Astrocyte (in vitro differentiated cells and primary cell): ENCODE measurements at places on chromosomes 16 and 17.

GRCh38 chr17:1325766-1326165 lies 46.3 kb downstream of the TRARG1 start:
- DNase-seq = no peak

- peak; percentile 21 for DNase-seq
These were observed 12.5 kb upstream of the C1QTNF8 start for GRCh38 chr16:1108299-1109252.

GRCh38 chr17:72117535-72118334 lies 3.1 kb upstream of the SOX9 start:
- no peak for DNase-seq

- DNase-seq = peak; percentile 4
These were observed 854.1 kb downstream of the KCNJ2 start for GRCh38 chr17:71023249-71024030.

DNA sequence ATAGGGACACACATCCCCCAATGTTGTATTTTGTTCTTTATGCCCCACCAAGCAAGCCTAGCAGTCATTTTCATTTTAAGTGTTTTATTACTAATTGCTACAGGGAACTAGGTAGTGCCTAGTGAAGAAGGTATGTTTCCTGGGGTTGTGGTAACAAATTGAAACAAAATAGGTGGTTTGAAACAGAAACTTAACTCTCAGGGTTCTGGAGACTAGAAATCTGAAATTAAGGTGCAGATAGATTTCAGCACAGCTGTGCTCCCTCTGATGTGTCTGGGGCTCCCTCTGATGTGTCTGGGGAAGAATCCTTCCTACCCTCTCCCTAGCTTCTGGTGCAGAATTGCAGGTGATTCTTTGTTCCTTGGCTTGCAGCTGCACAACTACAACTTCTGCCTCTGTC lies 390.1 kb downstream of the ZFHX3 start:
- DNase-seq = no peak

GRCh38 chr16:84561291-84561690 lies 56.6 kb downstream of the COTL1 start:
- no peak for DNase-seq

- DNase-seq = no peak
These were observed 14.3 kb upstream of the ARL4D start for GRCh38 chr17:43384476-43384862.

- DNase-seq = no peak
These were observed 25.8 kb downstream of the LITAF start for GRCh38 chr16:11560701-11561453.

DNA sequence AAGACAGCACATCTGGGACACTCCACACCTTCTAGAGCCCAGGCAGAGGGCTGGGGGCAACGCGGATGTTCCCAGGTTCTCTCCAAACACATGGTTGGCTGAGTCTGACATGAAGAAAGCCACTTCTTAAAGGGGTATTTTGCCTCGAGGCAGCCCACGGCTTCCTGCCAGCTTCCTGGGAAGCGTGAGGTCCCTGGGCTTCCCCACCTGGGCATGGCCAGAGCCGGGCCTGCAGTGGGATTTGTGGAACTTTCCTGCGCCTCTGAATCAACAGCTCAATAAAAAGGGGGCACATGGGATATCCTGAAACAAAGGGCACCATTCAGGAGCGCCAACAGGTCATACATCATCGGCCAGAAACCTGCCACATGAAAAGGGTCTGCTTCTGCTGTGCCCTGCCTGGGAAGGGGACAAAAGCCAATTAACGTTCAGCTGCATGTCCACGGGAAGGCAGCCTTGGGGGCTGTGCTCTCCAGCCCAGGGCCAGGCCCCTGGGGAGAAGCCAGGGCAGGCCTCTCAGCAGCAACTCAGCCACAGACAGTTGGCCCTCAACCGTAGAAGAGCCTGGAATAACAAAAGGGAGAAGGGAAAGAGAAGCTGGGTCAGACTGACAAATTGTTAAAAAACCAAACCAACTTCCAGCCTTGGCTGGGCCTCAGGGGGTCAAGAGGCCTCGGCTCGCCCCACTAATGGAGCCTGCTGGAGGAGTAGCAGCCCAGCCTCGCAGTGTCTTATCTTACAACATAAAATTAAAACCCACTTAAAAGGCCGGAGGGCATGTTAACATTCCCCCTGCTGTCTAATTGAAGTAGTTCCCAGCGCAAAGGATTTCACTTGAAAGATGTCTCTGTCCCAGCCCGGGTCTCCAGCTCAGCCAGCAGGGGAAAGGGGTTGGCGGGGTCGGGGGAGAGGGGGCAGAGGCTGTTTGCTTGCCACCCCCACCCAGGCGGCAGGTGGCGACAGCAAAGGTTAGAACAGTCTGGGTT lies 34.2 kb downstream of the TBX4 start:
- no peak for DNase-seq

- DNase-seq = no peak
These were observed 7.9 kb downstream of the ENGASE start for GRCh38 chr17:79082311-79083190.

DNA sequence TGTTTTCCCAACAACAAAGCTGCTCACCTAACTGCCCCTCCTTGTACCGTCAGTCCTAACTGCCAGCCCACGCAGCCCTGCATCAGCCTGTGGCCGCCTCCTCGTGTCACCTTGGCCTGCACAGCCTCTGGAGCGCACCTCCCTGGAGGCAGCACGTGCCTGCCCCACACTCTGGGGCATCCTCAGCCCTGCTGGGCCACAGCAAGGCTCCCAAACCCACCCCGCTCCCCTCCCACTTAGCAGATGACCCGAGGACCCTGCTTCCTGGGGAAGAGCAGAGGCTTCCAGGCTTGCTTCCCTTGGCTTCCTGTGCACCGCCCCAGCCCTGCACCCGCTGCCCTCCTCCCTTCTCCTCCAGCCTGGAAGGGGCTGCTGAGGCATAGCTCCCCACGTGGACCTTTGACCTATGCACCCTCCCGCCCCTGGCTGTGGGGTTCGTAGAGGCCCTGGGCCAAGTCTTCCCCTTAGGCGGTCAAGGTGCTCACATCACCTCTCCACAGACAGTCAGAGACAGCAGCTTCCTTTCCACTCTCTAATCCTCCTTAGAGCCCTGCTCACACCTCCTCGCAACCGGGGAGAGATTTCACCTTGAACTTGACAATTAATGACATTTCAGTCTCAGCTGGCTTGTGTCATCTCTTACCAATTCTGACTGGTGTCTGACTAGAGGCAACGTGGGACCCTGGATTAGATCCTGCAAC lies 115.0 kb downstream of the MGAT5B start:
- no peak for DNase-seq

GRCh38 chr16:11668623-11669379 lies 546 bp downstream of the SNN start:
- no peak for DNase-seq

- DNase-seq = peak; percentile 86
These were observed 116.6 kb upstream of the C17orf78 start for GRCh38 chr17:37259030-37259735.

GRCh38 chr17:3904501-3904900 lies 11.6 kb upstream of the CAMKK1 start:
- no peak for DNase-seq

DNA sequence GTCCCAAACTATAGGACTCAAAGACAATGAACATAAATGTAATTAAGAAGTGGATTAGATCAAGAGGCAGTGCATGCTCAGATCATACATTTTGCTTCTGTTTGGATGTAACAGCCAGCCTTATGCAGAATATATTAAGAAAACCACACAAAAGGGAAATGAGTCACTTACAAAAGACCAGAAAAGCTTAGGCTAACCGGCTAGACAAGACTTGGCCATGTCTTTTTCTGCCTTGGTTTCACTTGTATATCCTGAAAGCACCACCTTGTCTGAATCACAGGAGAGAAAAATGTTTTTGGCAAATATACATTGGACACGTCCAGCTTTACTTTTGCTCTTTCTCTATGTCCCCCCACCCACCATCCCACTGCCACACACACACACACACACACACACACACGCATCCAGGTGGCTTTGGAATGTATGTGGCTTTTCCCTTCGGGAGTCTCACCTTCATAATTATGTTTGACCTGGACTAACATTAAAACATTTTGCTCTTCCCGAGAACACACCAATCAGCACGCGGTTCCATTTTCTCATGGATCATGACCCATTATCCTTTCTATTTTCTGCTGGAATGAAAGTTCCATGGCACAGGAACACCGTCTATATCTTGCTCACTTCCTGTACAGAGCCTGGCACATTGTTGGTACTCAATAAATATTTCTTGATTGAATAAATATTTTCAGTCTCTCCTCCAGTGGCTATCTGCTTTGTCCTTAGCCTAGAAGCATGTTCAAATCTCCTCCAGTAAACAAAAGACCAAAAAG lies 64.6 kb downstream of the CDK5R1 start:
- peak; percentile 80 for DNase-seq

DNA sequence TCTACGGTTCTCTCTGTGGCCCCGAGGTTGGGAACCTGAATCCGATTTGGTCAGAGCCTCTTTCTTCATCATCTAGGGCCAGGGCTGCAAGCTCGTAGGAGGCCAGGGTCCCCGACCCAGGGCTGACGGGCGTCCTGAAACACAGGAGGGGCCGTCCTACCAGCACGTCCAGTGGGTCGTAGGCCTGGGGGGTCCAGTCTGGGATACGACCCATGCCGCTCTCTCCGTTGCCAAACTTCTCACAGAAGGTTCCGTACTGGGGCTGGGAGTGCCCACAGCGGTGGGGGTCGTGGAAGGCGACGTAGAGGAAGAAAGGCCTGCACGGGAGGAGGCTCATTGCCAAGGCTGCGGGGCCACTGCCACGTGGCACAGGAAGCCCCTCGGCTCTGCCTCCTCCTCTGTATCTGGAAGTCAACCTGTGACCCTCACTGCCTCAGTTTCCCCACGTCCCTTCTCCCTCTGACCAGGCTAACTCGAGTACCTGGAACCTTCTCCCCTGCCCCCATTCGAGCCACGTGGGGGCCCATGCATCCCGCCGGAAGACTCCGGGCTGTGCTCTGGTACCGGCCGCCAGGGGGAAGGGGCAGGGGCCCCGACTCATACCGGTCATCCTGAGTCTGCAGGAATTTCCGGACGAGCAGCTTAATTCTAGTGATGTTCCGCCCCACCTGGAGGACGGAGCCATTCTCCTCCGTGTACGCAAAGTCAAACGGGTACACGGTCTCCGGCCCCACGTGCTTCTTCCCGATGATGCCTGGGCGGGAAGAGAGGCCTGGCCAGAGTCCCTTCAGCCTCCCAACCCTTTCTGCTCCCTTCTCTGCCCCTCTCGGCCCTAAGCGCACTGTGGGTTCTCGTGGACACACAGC lies 5.9 kb downstream of the SGSH start:
- no peak for DNase-seq

GRCh38 chr17:79777894-79778503 lies at the start of gene CBX2:
Gene CBX2 (plus strand): TSS chr17:79778148. CDS start chr17:79778236, 88 bp downstream.
- peak; percentile 32 for DNase-seq

- no peak for DNase-seq
These were observed 9.8 kb upstream of the SLC6A2 start for GRCh38 chr16:55645986-55646385.

- no peak for DNase-seq
These were observed 322.0 kb downstream of the MAF start for GRCh38 chr16:79278506-79278905.

DNA sequence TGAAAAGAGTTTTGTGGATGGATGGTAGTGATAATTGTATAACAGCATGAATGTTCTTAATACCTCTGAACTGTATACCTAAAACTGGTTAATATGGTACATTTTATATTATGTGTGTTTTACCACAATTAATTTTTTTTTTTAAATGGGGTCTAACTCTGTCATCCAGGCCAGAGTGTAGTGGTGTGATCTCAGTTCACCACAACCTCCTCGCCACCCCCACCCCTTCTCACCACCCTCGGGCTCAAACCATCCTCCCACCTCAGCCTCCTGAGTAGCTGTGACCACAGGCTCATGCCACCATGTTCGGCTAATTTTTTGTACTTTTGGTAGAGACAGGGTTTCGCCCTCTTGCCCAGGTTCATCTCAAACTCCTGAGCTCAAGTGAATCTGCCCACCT lies 123.2 kb downstream of the CDRT15L2 start:
- no peak for DNase-seq

- DNase-seq = peak; percentile 52
These were observed 27.5 kb downstream of the CEP295NL start for GRCh38 chr17:78875363-78876093.

DNA sequence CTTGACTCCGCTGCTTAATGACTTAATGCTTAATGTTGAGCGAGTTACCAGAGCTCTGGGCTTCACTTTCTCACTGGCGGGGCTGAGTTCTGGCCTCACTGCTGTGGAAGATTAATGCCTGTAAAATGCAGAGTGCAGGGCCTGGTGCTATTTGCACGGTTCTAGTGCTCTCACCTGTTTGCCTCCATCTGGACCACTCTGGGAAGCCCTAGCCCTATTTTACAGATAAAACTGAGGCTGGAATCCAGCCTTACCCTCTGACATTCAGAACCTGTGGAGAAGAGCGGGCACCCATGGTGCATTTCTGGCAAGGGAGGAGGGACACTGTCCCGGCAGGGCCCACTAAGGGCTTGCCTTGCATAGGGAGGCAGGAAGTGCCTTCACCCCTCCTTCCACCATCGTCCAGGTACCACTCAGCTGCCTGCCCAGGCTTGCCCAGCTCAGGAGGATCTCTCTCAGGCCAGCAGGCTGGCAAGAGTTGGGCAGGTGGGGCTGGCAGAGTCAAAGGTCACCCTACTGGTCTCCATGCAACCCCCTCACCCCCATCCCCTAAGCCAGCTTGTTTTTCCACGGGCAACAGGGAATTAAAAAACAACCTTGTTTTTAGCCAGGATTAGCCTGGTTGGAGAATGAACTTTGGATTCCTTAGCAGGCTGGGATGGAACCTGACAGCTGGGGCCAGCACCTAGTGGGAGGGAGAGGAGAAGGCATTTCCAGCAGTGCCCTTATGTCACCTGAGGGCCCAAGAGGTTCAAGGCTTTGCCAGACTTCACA lies 4.1 kb upstream of the UBALD1 start:
- no peak for DNase-seq

DNA sequence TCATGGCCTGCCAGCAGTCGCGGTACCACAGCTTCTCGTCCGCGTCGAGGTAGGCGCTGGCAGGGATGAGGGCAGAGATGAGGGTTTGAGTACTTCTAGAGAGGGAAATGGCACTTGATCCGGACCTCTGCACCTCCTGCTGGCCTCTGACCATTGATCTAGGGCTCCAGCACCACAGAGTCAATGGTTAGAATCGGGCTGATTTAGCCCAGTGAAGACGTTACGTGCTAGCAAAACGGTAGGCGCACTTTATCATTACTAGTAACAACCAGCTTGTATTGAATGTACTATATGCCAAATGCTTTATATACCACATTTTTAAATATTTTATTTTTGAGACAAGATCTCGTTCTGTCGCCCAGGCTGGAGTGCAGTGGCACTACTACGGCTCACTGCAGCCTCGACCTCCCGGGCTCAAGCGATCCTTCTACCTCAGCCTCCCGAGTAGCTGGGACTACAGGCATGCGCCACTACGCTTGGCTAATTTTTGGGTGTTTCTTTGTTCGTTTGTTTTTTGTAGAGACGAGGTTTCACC lies 526 bp downstream of the TSNAXIP1 start:
- DNase-seq = no peak

- DNase-seq = no peak
These were observed 112.0 kb downstream of the AXIN2 start for GRCh38 chr17:65449495-65449894.

GRCh38 chr17:49659661-49660382 lies 18.1 kb downstream of the SPOP start:
- no peak for DNase-seq
